Right ventricle myocardium superior (tissue), 1 donor: ENCODE measurements at places on chromosomes 4 and X.
A peak's percentile ranks its signal among the peaks of the same experiment; 100 is the strongest.

DNA sequence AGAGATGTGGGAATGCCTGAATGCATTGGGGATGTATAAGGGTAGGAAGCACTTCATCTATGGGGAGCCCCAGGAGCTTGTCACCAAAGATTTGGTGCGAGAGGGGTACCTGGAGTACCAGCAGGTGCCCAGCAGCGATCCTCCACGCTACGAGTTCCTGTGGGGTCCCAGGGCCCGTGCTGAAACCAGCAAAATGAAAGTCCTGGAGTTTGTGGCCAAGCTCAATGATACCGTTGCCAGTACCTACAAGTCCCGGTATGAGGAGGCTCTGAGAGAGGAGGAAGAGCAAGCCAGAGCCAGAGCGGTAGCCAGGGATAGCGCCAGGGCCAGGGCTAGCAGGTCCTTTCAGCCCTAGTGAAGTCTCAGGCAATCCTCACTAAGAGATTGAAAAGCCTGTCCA lies 3.8 kb downstream of the MAGEB17 start:
- no peak for DNase-seq

- no peak for DNase-seq
These were observed 5.8 kb upstream of the USP38 start for GRCh38 chr4:143178923-143179322.

- no peak for DNase-seq
These were observed 29.7 kb upstream of the WFS1 start for GRCh38 chr4:6239968-6240367.

- no peak for DNase-seq
These were observed 17.7 kb downstream of the SPON2 start for GRCh38 chr4:1154523-1155182.

DNA sequence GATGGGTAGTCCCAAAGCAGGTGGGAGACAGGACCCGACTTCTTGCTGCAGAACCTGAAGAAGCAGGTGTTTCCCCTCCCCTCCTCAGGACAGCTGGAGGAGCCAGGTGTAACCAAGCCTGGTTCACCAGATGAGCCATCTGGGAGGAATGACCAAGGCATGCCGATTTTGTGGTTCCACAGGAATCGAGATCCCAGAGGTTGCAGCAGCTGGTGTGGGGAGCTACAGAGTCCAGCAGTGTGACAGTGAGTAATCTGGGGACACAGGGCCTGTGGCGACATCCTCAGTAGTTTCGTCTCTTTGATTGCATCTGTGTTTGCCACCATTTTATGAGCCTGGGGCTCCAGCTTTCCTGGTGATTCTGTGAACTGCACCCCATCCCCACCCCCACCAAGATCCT lies 2.6 kb upstream of the NDP start:
- no peak for DNase-seq

DNA sequence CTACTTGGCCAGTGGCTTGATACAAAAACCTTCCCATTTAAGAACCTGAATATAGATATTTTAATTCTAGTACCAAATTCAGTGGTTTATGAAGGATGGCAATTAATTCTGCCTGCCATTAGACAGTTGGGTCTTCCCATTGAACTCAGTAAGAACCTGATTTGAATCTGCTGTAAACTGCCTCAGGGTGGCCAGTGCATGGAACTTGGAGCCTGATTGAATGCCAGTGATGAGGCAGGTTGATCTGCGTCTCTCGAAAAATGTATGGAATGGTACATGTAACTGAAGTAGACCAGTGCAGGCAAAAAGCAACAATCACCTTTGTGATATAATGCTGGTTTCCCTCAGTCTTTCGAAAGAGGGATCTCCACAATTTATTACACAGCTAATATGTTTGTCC lies 421.4 kb downstream of the TMA16 start:
- no peak for DNase-seq

DNA sequence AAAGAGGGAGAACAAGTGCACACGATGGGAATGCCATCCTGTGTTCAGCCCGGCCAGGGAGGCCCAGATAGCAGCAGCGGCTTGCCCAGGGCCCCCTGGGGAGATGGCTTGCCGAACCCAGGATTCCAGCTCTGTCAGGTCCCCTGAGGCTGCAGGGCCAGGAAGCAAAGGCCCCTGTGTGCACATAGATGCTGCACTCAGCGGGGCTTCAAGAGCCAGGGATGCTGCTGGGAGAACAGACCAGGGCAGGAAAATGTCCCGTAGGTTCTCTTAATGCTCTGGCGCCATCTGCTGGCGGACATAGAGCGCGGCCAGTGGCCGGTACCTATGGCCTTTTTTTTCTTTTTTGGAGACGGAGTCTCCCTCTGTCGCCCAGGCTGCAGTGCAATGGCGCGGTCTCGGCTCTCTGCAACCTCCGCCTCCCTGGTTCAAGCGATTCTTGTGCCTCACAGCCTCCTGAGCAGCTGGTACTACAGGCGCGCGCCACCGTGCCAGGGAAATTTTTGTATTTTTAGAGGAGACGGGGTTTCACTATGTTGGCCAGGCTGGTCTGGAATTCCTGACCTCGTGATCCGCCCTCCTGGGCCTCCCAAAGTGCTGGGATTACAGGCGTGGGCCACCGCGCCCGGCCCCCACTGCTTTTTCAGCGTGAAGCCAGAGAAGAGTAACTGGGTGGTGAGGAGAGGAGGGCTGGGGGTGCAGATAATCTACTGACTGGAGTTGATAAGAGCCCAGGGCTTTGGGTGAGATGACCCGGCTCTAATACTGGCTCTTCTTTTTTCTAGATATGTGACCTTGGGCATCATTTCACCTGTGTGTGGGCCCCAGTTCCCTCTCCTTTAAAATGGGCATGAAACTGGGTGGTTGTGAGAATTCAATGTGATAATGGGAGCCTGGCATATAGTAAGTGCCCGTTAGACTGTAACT lies 22.5 kb downstream of the MED28 start:
- DNase-seq: peak; percentile 87

- no peak for DNase-seq
These were observed 907.1 kb downstream of the FSTL5 start for GRCh38 chr4:161256716-161257115.

- no peak for DNase-seq
These were observed 1027.9 kb downstream of the STIM2 start for GRCh38 chr4:27888505-27888904.

DNA sequence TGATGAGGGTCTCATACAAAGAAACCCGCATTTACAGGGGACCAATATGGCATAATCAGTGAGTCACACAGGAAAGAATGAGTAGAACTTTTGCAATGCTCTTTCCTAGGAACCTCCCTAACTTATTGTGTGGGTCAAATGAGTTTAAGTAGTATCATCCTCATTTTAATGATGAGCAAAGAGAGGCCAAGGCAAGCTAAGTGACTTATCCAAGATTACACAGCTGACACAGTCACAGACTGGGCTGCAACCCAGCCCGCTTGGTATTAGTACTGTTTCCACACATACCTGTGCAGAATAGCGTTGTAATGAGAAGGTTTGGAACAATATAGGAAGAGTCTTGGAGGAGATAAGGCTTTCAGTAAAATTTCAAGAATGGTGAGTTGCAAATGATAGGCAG lies 91.0 kb upstream of the PPP1R2C start:
- no peak for DNase-seq

GRCh38 chr4:16496501-16496900 lies 270.2 kb upstream of the TAPT1 start:
- no peak for DNase-seq

DNA sequence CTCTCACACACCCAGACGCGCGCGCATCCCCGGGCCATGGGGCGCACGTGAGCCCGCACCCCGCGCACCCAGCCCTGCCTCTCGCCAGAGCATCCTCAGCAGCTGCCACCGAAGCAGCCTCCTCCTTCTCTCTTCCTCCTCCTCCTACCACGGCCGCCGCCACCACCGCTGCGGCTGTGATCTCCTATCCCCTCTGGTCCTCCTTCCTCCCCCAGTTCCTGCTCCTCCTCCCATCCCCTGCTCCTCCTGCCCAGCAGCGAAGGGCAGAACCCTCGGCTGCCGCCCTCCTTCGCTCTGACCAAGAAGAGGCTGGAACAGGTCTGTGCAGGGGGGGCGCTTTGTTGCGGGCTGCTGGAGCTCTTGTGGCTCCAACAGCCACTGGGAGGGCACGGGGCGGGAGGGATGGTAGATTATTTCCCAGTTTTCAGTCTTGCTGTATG lies 148.7 kb upstream of the CHRDL1 start:
- no peak for DNase-seq
